Chondrocyte (in vitro differentiated cells): ENCODE measurements at places on chromosomes 4 and X. TPM values are rescaled to one million over a fixed set of nuclear protein-coding genes. Genes with fewer than 3 reads are reported as not detected.

MAEA gene
- total RNA-seq: 54.4 to 62.6 TPM (median 56.3 TPM) in 3 replicates

FGF5 gene
- total RNA-seq: 1.3 to 5.8 TPM (median 4.5 TPM) in 3 replicates

CT45A1 gene
- not detected in 3 replicates for total RNA-seq

CA5B gene
- total RNA-seq: 4.5 to 7.9 TPM (median 7.5 TPM) in 3 replicates

DNA sequence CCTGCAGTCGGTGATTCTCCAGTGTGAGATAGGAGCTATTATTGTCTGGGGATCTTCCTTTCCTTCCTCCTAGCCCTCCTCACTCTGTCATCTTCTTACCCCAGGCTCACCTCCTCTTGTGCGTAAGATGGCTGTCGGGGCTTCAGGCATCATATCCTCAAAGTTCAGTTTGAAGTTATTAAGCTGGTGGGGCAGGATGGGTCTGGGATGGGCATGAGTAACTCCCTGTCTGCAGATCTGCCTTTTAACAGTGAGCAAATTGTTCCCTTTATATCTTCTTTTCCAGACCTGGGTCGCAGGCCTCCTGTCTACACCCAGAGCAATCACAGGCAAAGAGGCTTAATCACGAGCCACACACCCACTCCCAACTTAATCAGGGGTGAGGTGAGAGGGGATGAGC, 900 bp upstream of the MTMR1 start:
- DNase-seq: no peak

DNA sequence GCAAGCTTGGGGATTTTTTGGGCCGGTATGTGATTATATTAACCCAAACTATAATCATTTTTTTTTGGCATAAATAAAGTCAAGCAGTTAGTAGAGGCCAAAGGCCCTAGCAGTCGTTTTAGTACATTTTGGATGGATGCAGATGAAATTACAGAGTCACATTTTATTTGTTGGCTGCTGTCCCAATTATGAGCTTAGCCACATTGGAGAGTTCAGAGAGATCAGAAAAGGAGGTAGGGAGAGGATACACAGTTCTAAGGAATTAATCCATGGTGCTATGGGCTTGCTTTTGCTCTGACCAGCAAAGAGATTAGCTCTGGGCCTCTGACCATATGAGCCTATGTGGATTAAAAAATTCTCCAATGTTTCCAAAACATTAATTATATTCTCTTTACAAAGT, 395.1 kb downstream of the RAPGEF2 start:
- no peak for DNase-seq

DNA sequence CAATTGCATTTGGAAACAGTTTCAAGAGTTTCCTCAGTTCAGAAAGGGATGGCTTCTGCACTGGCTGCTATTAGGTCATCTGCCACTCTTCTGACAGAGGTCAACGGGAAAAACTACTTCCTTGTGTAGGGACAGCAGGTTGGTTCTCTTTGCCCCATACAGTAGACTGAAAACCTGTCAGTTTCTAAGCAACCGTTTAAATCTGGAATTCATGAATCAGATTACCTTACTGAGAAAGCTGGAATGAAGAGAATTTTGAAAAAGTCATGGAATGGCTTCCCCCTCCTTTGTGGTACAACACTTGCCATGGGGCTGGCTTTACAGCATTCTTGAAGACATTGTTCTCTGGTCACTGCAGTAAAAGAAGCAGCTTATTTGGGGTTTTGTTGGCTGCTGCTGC, 240.3 kb downstream of the IL1RAPL2 start:
- DNase-seq: no peak

GRCh38 chr4:163694385-163694784, 199.9 kb downstream of the TMA16 start:
- DNase-seq: no peak

DNA sequence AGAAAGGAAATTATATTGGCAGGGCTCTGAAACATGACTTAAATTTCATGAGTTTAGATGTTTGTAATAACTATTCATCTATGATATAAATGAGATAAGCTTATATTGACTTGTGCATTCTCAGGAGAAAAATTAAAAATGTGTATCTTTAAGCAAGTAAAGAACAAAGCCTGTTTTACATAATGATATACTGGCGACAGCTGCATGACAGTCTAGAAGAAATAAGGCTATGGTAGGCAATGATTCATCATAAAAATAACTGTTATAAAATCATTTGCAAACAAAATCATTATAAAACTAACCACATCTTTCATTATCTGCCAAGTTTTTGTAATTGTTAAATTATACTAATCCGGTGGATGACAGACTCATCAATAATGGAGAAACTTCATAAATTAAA, 188.1 kb downstream of the ADAM29 start:
- no peak for DNase-seq
